MCF 10A (cell line): ENCODE measurements at places on chromosomes 1 and 21. TPM values are rescaled to one million over a fixed set of nuclear protein-coding genes. Genes with fewer than 3 reads are reported as not detected.

Gene AUNIP
- 5.2 and 9.4 TPM in 2 replicates for total RNA-seq

- H3K27ac ChIP-seq: no peak overlapping the region
- no peaks in the 10 kb centered on the region for H3K36me3 ChIP-seq
- peak; percentile 73 for DNase-seq
- H3K4me3 ChIP-seq: no peak overlapping the region
- peaks cover 26% of the 10 kb centered on the region for H3K4me1 ChIP-seq
Observed at GRCh38 chr1:41955461-41956159, 36.9 kb upstream of the HIVEP3 start.

GRCh38 chr1:196538473-196538872 lies 69.8 kb downstream of the KCNT2 start:
- no peaks in the 10 kb centered on the region for H3K27me3 ChIP-seq
- no peak overlapping the region for H3K27ac ChIP-seq
- no peak for DNase-seq
- H3K36me3 ChIP-seq: no peaks in the 10 kb centered on the region
- no peak overlapping the region for H3K4me3 ChIP-seq

Gene TDRD5
- total RNA-seq: 0.12 TPM in 1 of 2 replicates, not detected in the other

GRCh38 chr1:62364721-62365120 lies 45.5 kb upstream of the KANK4 start:
- DNase-seq: no peak
- no peak overlapping the region for H3K27ac ChIP-seq
- H3K27me3 ChIP-seq: no peaks in the 10 kb centered on the region
- H3K36me3 ChIP-seq: no peaks in the 10 kb centered on the region
- no peak overlapping the region for H3K4me3 ChIP-seq

Gene CHRM3
- total RNA-seq: 0.56 and 0.71 TPM in 2 replicates

Gene DNAJC28
- total RNA-seq: 0.28 and 0.39 TPM in 2 replicates

- H3K4me3 ChIP-seq: no peak overlapping the region
- no peak for DNase-seq
- peak overlapping the region; percentile 99 for H3K27ac ChIP-seq
- H3K4me1 ChIP-seq: peaks cover 75% of the 10 kb centered on the region
- peaks cover 15% of the 10 kb centered on the region for H3K36me3 ChIP-seq
Observed at GRCh38 chr1:234616644-234617043, 6.7 kb upstream of the IRF2BP2 start.

Gene NGF
- total RNA-seq: 1.1 and 3.2 TPM in 2 replicates

GRCh38 chr1:63968663-63969440 lies 195.0 kb downstream of the ROR1 start:
- peaks cover 7% of the 10 kb centered on the region for H3K36me3 ChIP-seq
- H3K4me3 ChIP-seq: no peak overlapping the region
- H3K27ac ChIP-seq: peak overlapping the region; percentile 83
- no peaks in the 10 kb centered on the region for H3K27me3 ChIP-seq
- peak; percentile 18 for DNase-seq

DNA sequence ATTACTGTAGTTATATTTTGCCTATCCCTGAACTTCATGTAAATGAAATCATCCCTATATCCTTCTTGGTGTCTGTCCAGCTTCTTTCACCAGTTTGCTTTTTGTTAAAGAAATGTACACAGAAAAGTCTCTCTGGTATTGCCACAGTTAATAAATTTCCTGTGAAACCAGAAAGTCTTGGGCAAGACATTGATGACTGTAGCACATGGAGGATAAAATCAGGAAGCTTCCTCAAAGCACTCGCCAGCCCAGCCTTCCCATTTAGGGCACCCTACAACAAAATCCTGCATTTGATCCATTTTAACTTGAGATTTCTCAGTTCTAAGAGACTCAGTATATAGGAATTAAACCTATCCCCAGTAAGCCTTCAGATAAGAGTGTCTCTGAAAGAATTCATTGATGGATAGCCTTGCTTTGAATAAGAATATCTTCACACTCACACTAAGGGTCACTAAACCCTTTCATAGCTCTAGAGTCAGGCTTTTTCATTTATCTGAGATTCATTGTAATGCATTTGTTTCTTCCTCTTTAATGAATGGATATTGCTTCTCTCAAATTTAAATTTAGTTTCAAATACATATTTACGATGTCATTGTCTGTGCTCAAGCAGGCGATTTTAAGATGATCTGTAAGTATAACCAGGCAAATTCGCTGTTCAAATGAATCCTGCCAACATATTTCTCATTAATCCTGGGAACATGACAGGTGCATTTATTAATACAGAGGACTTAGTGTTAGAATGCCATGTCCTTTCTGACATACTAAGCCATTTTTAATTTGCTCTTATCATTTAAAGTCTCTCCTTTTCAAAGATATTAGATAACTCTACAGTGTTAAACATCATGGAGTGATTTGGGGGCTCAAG lies 153.1 kb downstream of the GRIK1 start:
- H3K4me1 ChIP-seq: no peaks in the 10 kb centered on the region
- no peak for DNase-seq
- no peak overlapping the region for H3K27ac ChIP-seq
- H3K36me3 ChIP-seq: no peaks in the 10 kb centered on the region
- H3K4me3 ChIP-seq: no peak overlapping the region

DNA sequence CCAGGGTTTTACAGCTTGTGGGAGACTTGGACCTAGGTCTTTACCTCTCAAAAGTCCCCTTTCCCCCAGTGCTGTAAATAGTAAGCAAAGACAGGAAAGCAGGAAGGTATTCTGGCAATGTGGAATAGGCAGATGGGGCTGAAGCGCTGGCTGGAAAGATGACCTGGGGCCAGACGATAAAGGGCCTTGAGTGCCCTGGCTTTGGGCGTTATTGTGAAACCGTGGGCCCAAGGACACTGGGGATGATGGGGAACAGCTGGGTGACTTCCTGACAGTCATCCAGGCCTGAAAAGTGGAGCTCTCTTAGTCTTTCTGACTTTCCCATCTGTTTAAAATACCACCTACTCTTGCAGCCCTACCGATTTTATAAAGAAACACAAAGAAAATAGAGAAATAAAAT lies 16.3 kb downstream of the URB2 start:
- H3K27ac ChIP-seq: no peak overlapping the region
- H3K27me3 ChIP-seq: no peaks in the 10 kb centered on the region
- no peak overlapping the region for H3K4me3 ChIP-seq
- H3K36me3 ChIP-seq: peaks cover 91% of the 10 kb centered on the region
- no peak for DNase-seq
- peaks cover 3% of the 10 kb centered on the region for H3K4me1 ChIP-seq

DNA sequence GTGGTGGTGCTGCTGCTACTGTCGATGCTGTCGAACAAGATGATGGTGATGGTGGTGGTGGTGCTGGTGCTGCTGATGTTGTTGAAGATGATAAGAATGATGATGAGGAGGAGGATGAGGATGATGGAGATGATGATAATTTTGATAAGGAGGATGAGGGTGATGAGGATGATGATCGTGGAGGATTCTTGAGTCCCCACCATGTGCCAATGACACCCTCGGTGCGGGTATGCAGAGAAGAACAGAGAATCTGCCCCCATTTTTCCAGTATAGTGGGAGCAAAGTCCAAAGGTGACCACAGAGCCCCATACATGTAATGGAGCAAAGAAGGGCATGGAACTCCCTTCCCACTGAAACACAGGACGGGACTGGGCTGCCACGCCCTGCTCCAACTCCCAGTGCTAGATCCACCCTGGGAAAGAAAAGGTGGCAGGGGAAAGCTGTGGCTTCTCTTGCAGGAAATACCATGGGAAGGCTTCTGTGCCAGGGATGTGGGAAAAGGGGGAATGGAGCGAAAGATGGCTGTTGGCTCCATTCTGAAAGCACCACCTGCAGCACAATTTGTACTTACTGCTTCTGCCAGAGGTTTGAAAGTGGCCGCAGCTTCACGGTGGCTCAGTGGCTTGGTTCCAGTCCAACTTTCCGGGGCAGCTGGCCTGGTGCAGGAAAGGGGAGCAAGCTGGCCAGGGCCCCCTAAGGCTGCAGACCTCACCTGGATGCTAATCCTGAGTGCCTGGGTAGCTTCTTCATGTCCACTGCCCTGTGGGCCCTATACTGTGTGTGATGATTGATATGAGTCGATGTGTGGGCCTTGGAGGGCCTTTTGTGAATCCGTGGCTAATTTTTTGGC lies 387.2 kb upstream of the VAMP3 start:
- H3K4me1 ChIP-seq: peaks cover 10% of the 10 kb centered on the region
- DNase-seq: no peak
- no peak overlapping the region for H3K27ac ChIP-seq
- no peak overlapping the region for H3K4me3 ChIP-seq
- no peaks in the 10 kb centered on the region for H3K36me3 ChIP-seq

Gene KRTAP21-2
- total RNA-seq: not detected in 2 replicates

Gene XCL1
- not detected in 2 replicates for total RNA-seq

GRCh38 chr1:152543820-152544219 lies 22.8 kb downstream of the LCE3E start:
- H3K4me1 ChIP-seq: no peaks in the 10 kb centered on the region
- H3K27ac ChIP-seq: no peak overlapping the region
- no peaks in the 10 kb centered on the region for H3K36me3 ChIP-seq
- H3K4me3 ChIP-seq: no peak overlapping the region

GRCh38 chr1:11566042-11566850 lies 87.3 kb downstream of the DISP3 start:
- H3K4me3 ChIP-seq: no peak overlapping the region
- no peak overlapping the region for H3K27ac ChIP-seq
- DNase-seq: no peak
- H3K4me1 ChIP-seq: peaks cover 17% of the 10 kb centered on the region

- H3K4me3 ChIP-seq: no peak overlapping the region
- H3K4me1 ChIP-seq: no peaks in the 10 kb centered on the region
- H3K36me3 ChIP-seq: no peaks in the 10 kb centered on the region
- no peak for DNase-seq
- H3K27me3 ChIP-seq: peaks cover 55% of the 10 kb centered on the region
Observed at GRCh38 chr1:11617741-11618140, 36.5 kb downstream of the FBXO2 start.

DNA sequence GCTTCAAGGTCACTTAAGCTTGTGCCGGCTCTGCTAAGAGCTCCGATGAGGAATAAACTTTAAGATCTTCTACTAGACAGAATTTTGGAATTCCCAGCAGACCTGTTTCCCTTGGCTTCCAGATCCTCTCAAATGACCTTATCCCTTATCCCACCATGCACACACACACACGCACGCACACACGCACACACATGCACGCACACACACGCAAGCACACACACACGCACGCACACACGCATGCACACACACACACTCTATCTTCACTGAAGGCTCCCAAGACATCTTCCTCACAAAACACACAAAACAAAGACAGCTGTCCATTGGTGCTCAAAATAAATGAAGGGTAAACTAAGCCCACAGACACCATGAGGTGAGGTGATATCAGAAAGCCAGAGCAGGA lies 659.9 kb downstream of the KIF26B start:
- no peaks in the 10 kb centered on the region for H3K36me3 ChIP-seq
- DNase-seq: no peak
- H3K27ac ChIP-seq: no peak overlapping the region

GRCh38 chr1:220137019-220137786 lies 43.3 kb downstream of the IARS2 start:
- peaks cover 99% of the 10 kb centered on the region for H3K36me3 ChIP-seq
- no peak overlapping the region for H3K4me3 ChIP-seq
- no peaks in the 10 kb centered on the region for H3K4me1 ChIP-seq
- no peaks in the 10 kb centered on the region for H3K27me3 ChIP-seq
- DNase-seq: no peak
- peak overlapping the region; percentile 49 for H3K27ac ChIP-seq

- no peak overlapping the region for H3K4me3 ChIP-seq
- H3K27ac ChIP-seq: no peak overlapping the region
- no peaks in the 10 kb centered on the region for H3K27me3 ChIP-seq
- peaks cover 38% of the 10 kb centered on the region for H3K4me1 ChIP-seq
Observed at GRCh38 chr1:218462116-218462515, 117.0 kb downstream of the TGFB2 start.
